Fibroblast of the conjunctiva (primary cell): ENCODE measurements at places on chromosomes 4 and X.

GRCh38 chr4:94765648-94766047 lies 7.9 kb downstream of the BMPR1B start:
- DNase-seq: no peak

DNA sequence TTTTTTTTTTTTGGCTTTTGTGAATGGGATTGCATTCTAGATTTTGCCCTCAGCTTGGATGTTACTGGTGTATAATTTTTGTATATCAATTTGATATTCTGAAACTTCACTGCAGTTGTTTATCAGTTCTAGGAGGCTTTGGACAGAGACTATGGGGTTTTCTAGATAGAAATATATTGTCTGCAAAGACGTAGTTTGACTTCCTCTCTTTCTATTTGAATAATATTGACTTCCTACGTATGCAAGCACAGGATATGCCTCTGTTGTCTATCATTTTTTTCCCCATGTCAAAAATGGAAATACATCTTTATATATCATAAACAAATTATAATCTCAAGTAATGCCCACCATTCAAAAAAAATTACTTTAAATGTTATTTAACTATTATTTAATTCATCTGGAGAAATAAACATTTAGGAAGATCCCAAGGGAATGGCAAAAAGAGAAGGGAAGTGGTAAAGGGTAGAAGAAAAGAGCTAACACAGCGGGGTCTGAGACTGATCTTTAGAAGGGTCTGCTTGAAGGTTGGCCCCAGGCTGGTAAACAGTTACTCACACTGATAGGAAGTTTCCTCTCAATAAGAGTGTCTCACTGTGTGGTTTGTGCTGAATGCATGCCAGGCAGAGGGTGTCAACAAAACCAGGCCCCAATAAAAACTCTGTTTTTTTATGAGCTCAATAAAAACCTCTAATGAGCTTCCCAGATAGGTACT lies 35.7 kb downstream of the ZNF518B start:
- DNase-seq: no peak

GRCh38 chr4:45006078-45006477 lies 279.7 kb upstream of the GNPDA2 start:
- DNase-seq: no peak

DNA sequence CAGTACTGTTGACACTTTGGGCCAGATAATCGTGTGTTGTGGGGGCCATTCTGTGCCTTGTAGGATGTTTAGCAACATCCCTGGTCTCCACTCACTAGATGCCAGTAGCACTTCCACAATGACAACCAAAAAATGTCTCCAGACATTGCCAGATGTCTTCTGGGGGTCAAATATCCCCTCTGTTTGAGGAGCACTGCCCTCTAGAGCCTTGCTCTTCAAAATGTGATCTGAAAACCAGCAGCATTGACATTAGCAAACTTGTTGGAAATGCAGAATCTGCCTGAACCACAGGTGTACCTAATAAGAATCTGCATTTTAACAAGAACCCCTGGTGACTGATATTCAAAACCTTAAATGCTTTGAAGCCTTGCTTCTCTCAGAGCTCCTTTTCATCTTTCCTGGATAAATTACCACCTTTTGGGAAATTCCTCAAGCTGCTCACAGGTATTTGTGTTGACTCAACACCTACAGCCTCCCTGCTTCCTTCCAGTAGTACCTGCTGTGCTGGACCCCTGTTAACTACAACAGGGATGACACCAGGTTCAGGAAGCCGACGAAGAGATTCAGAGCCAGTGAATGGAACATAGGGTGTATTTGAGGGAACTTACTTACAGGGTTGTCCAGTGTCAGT lies 459.0 kb upstream of the NR3C2 start:
- no peak for DNase-seq

DNA sequence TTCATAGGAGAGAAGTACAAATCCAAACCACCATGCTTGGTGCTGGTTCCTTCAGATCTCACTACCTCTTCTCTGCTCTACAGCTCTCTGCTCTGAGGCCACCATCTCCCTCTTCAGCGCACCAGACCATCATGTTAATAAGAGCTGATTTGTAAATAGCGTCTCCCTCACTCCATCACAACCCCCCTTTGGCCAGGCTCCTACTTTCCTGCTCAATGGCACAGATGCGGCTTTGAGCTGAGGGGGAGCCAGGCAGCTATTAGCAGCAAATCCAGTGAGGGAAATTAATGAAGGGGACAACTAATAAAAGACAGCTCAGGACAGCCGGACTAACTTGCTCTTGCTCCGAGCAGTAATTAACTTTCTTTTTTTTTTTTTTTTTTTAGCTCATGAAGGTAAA lies 13.1 kb downstream of the NEUROG2 start:
- DNase-seq: no peak

DNA sequence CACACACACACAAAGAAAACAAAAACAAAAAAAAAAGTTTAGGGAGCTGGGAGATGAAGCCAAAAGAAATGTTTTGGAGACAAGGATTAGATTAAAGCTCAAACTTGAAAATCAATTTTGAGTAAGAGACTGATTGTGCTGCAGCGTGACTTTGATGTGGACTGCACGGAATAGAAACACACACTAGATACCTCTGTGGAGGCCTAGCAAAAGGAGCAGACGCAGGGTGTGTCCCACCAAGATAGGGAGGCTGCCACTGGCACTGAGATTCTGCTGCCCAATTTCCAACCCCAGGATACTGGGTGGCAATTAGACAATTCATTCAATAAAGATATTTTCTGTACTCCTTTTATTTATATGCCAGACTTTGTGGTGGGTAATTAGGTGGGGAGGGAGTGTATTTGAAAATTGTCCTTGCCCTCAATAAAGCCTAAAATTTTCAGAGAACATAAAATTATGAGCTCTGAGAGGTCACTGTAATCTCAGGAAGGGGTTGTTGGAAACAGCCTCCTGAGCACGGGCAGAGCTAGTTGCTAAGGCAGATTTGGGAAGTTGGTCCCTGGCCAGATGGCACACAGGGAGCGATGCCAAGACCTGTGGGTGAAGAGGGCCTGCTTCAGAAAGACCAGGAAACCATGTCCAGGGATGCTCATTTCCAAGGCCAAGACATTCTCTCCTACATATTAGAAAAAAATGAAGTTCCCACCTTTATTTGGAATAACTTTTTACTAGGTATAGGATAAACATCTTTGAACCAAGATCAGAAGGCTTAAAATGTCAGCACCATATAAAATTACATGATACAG lies 1.9 kb upstream of the PPP3CA start:
- DNase-seq: no peak

DNA sequence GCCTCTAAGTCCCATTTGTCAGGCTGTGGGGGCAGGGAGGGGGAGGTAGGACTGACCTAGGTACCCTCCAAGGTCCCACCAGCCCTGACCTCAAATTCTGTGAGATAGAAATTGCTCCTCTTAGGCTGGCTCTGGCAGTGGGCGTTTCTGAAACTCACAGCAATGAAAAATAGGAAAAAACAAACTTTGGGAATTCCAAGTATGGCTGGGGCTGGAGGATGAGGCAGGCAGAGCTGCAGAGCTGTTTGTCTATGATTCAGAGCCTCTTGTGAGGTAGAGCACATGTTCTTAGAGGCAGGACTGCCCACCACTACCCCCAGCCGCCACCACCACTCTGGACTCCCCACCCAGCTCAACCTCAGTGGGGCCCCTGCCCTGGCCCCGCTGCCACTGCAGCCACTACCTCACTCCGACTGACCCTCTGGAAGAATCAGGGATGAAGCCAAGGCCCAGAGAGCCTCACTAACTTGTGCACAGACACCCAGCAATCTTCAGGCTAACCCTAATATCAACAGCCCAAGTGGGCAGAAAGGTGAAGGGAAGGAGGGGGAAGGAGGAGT lies 98.2 kb downstream of the PJA1 start:
- DNase-seq: no peak

GRCh38 chrX:44903107-44903506 lies 30.1 kb downstream of the KDM6A start:
- no peak for DNase-seq

GRCh38 chr4:11250510-11250909 lies 178.2 kb downstream of the HS3ST1 start:
- DNase-seq: no peak

GRCh38 chr4:124065936-124066335 lies 646.6 kb downstream of the ANKRD50 start:
- no peak for DNase-seq
